ENCODE measurements at places on chromosomes 1 and 21. TPM values are rescaled to one million over a fixed set of nuclear protein-coding genes. Genes with fewer than 3 reads are reported as not detected.

TSPAN2 gene
- 26.8 TPM for total RNA-seq

AKNAD1 gene
- 3.0 TPM for total RNA-seq

PADI2 gene
- 0.74 TPM for total RNA-seq

AMY1B gene
- total RNA-seq = not detected

PRUNE1 gene
- 25.6 TPM for total RNA-seq

RNU1-3 gene
- total RNA-seq = 73,230 TPM

KIRREL1 gene
- total RNA-seq = 12.0 TPM

NBPF10 gene
- 0.74 TPM for total RNA-seq

Data from temporal lobe (tissue), 4 donors.